Fibroblast of the aortic adventitia (primary cell): ENCODE measurements at places on chromosomes 3 and 15.

DNA sequence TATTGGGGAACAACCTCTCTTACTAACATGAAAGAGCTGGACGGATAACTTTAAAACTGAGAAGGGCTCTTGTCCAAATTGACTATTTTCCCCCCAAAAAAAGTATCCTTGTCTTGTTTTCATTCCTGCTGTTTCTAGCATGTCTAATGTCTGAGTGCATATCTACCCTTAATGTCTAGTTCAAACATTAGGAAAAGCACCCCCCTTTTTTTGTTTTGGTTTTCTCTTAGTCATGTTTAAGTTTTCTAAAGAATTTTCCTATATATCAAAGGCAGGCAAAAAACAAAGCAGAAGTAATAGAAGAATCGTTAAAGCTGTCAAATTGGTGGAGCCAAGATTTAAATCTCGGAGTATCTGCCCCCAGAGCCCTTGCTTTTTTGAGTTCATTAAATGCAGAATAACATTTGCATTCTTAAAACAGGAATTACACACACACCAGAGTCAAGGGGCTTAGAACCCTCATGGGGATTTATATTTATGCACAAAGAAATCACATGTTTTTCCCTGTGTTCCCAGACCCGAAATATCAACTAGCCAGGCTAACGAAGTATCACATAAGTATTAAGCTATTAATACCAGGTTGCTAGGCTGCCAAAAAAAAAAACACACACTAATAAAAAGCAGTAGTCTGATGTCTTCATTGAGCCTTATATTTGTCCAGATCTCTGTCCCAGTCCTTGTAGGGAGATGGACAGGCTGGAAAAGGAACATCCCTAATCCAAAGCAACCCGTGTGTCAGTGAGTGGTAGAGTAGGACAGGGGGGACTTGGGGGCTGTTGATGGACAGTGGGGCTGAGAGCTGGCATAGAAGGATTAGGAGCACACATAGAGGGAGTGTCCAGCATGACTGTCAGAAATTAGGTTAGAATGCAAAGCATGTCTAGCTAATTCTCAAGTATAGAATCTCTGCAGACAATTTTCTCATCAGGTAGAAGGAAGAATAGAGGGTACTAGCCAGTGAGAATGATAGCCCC, 103.6 kb upstream of the BFSP2 start:
- no peak for DNase-seq

- no peak for DNase-seq
Measured at GRCh38 chr15:25220834-25221233, 218.0 kb downstream of the UBE3A start.

DNA sequence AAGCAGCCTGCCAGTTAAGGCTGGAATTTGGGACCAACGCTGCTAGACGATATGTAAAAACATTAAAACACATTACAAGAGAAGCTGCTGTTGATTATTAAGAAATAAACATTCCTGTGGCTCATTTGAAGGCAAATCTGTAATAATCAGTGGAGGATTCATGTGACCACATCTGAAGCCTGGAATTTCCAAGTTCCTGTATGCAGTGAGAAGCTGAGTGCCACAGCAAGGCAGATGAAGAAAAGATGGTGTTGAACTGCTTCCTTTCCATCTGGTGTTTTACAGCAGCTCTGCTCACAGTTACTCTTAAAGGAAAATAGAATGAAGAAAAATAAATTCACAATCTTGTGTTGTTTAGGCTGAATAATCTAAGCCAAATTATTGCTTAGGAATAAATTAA, 139.3 kb upstream of the ROBO2 start:
- no peak for DNase-seq

DNA sequence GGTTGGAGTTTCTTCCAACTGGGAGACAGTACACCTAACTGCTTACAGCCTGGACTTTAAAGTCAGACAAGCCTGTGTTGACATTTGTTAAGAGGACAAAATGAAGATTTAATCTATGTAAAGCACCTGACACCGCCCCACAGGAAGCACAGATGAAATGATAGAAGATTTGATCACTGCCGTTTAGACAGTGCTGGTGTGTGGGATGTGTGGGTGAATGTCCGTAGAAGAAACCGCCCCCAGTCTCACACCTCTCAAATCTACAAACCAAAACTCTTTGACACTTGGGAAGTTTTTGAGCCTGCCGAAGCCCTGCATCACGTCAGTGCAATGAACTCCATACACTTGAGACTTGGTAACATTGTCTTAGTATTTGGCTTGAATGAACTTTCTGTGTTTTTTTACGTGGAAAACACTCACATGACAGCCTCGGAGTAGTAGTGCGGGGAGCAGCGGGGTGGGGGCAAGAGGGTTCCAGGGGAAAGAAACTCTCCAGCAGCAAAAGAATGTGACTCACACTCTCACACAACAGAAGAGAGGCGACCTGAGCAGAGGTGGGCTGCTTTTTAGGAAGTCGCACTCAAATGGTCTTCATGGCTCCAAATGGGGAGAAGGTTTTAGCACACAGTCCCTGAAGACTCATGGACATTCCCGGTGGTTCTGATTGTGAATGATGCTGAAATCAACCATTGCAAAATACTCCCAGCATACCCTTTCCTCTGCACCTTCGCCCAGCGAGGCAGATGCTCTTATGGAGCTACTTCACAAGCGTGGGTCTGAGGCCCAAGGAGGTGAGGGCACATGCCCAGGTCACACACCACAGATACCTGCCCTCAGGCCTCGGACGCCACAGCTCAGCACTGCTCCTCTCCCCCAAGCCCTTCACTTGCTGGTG, 79.2 kb downstream of the SRGAP3 start:
- DNase-seq: no peak

DNA sequence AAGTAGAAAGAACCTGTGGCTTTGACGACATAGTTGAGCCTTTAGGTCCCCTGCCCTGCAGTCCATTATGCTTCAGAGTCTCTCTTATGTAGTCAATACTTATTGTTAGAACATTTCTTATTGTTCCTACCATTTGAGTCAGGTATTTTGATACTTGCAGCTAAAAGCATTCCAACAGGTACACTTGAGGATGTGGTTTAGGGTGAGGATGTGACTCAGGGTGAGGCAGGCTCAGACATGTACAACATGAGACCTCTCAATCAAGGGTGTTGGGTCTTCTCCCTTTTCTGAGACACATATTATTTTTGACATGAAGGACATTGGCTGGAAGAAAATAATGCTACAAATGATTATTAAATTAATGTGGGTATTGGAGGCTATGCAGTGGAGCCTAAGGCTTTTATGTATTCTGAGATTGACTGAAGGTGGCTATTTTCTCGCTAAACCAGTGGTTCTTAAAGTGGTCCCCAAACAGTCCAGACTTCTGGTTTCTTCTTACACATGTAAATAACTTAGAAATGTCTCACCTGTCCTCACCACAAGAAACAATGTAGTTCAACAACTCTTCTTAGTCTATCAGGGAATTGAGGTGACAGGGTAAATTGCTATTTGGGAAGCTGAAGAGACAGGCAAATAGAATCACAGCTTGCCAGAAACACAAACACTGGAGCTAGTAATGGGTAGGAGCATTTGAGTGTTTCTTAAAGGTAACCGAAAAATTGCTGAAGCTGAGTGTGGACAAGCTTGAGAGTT, 135.5 kb upstream of the ZPLD1 start:
- no peak for DNase-seq

DNA sequence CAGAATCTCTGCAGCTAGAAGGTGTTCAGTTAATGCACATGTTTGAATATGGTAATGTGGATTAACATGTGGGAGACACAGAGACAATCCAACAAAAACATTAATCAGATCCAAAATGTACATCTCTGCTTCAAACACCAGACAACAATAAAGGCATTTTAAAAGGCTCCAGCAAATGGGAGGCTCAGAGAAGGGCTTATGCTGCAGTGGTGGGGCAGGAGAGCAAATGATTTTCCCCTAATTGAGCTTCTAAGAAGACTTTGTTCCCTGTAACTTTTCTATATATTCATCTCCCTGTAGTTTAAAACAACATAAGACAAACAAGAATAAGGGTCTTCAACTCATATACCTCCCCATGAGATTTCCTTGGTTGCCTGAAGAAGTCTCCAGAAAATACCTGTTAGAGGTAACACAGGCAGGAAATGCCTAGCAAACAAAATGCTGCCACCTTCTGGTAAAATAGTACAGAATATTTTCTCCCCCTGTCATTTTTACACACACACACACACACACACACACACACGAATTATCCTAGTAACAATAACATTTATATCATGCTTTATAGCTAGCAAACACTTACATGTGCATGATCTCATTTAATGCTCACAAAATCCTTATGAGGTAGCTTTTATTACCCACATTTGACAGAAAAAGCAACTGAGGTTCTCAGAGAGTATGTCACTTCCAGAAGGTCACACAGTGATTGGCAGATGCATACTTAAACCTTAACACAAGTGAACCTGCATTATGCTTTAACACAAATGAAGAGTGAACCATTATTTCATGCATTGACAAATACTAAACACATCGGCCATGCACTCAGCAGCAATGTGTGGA, 123.4 kb upstream of the MB21D2 start:
- DNase-seq: peak; percentile 71

- no peak for DNase-seq
Measured at GRCh38 chr15:51425517-51426040, 84.1 kb downstream of the GLDN start.

DNA sequence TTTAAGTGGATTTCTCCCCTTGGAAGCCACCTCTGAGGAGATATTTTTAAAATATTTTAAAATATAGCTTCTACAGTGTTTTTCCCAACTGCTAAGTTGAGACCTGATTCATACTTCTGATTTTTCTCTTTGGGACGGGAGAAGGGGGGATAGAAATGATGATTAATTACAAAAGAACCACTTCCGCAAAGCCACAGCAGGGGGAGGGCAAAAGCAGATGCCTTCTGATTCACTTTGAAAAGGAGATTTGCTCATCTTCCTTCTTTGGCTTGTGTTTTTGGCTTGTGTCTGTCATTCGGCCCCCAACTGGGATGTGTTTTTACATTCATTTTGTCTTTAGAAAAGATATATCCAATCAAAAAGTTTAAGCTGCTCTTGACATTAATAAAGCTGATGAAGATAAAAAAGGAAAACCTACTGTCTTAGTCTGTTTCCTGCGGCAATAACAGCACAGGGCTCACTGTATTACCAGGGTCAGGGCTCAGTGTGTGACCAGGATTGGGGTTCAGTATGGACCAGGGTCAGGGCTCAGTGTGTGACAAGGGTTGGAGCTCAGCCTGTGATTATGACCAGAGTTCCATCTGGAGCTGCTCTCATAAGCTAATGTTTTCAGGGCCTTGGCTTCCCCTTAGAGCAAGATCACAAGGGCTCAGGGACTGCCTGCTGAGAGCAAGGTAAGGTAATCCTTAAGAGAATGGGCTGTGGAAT, 223.2 kb downstream of the MTHFS start:
- DNase-seq: no peak

DNA sequence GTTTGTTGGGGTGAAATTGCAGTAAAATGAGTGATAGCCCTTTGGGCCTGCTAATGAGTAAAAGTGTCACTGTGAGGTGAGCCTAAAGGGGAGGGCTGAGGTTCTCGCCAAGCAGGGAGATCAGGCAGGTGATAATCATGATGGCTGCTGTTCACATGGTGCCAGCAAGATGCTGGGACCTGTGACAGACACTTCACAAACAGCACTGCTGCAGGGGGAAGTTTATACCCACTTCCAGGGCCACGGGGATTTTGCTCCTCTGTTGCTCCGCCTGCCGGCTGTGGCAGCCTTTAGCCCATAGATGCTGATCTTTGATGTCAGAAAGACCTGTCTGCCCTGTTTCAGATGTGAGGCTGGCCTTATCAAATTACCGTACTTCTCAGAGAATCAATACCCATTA, 96.7 kb downstream of the SV2B start:
- no peak for DNase-seq

DNA sequence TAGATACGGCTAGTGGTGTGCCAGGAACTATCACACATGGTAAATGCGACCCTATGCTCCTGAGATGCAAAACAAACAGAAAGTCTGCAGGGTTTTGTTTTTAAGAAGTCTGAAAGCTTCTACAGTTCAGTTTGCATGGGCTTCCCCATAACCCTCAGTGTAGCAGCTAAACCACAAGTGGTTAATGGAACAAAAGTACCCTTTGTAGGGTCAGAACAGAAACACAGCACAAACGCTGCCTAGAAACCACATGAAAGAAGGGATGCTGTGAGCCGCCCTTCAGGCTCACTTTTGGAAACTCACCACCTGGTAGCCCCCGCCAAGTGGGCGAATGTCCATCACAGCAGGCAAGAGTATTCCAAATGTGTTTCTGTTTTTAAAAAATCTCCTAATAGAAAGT, 46.2 kb downstream of the CTDSPL start:
- DNase-seq: no peak

DNA sequence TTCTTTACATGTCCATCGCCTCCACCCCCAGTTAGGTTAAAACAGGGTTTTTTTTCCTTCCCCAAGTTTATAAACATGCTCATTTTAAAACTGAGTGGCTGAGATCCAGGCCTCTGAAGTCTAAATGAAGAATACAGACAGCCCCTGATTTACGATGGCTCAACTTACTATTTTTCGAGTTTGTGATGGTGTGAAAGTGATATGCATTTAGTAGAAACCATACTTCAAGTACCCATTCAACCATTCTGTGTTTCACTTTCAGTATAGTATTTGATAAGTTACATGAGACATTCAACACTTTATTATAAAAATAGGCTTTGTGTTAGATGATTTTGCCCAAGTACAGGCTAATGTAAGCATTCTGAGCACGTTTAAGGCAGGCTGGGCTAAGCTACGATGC, 30.5 kb upstream of the GNB5 start:
- DNase-seq: no peak

GRCh38 chr3:63936925-63937324, 24.7 kb upstream of the SCAANT1 start:
- no peak for DNase-seq

- DNase-seq: no peak
Measured at GRCh38 chr3:183577346-183577745, 21.8 kb upstream of the KLHL6 start.

DNA sequence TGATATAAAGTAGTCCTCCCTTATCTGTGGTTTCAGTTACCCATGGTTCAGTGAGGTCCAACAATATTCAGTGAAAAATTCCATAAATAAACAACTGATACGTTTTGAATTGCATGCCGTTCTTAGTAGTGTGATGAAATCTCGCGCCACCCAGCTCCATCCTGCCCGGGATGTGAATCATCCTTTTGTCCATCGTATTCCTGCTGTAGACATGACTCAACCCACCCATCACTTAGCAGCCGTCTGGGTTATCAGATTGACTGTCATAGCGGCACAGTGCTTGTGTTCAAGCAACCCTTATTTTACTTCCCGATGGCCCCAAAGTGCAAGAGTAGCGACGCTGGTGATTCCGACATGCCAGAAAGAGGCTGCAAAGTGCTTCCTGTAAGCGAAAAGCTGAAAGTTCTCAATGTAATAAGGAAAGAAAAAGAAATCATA, 48.0 kb upstream of the MEX3B start:
- peak; percentile 74 for DNase-seq

- no peak for DNase-seq
Measured at GRCh38 chr3:197175503-197175902, 122.9 kb downstream of the DLG1 start.

DNA sequence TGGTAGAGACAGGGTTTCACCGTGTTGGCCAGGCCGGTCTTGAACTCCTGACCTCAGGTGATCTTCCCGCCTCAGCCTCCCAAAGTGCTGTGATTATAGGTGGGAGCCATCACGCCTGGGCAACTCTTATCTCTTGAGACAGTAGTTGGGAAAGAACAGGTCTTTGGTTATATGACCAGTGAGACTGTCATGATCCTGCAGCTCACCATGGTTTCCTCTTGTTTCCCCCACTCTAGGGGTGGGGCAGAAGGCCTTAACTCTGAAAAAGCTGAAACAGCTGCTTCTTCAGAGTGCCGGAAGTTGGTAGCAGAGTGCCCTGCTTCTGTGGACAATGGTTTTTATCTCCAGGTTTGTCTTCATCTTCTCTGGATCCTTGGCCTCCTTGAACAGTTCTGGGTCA, 4.7 kb upstream of the TYRO3 start:
- DNase-seq: no peak

- DNase-seq: no peak
Measured at GRCh38 chr3:64571982-64572381, 115.8 kb downstream of the ADAMTS9 start.
